GM04504 (cell line): ENCODE measurements at places on chromosomes 7 and 10.

DNA sequence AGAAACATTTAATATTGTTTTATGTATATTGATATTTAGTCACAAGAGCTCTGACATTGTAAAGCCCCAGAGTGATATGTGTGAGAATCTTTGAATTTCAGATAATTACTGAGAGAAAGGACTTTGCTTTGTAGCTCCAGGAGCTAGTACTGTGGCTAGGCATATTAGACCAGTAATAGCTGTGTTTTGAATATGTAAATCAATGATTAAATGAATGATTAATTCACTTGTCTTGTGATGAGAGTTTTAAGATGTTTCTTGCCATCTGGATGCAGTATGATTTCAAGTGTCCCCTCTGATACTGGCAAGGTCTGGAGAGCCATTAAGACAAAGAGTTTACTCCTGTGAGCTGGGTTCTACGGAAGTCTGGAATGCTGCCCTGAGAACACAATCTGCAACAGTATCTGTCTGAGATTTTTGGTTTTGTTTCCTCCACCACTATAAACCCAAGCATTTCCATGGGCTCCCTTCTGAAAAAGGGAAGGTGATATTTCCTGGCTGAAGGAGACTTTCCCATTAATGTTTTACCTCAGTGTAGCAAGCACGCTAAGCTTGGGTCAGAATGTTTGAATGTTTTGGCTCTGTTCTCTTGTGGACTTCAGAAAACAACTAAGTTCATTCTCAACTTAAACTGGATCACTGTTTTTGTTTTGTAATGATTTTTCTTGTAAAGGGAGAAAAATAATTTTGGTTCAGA lies 61.3 kb upstream of the BICC1 start:
- no peak for DNase-seq

- DNase-seq = peak; percentile 74
Measured at GRCh38 chr10:44864637-44865288, 46.4 kb upstream of the TMEM72 start.

- DNase-seq = peak; percentile 96
Measured at GRCh38 chr7:138460176-138460648, at the start of gene TRIM24. Gene TRIM24 (plus strand): TSS chr7:138460259. CDS start chr7:138460549, 290 bp downstream.

DNA sequence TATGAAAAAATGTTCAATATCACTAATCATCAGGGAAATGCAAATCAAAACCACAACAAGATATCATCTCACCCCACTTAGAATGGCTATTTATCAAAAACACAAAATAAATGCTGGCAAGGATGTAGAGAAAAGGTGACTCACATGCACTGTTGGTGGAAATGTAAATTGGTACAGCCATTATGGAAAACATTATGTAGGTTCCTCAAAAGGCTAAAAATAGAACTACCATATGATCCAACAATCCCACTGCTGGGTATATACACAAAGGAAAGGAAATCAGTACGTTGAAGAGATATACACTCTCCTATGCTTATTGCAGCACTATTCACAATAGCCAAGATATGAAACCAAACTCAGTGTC lies 50.2 kb downstream of the CDK1 start:
- DNase-seq = no peak

DNA sequence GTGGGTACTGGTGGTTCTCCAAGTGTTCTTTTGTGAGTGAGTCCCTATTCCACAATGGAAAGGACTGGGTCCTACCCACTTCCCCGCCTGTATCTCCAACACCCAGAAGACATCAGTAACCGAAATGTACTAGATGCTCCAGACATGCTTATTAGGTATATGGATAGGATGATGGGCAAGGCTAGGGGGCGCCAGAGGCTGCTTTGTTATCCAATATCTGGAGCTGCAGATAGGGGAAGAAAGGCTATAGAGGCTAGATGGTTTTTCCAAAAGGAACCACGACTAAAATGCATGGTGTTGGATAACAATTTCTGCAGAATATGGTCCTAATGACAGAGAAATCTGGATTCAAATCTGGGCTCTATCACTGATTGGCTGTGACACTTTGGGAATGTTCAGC lies 56.2 kb upstream of the TM9SF3 start:
- DNase-seq = no peak

DNA sequence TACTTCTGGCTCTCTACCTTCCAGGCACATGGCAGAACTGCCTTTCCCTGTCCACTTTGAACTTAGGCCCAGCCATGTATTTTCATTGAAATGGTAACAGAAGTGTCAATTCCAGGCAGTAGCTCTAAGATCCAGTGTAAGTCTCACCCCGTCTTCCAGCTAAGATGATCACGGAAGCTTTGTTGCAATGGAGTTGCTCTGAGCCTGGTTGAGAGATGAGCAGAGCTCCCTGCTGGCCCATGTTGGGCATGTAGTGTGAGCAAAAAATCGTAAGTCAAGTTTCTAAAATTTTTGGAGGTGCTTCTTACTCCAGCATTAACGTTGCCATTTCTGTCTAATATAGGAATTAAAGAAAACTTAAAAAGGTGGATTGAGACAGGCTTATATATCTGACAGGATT lies 274.4 kb downstream of the IPMK start:
- no peak for DNase-seq

- DNase-seq = no peak
Measured at GRCh38 chr10:88114368-88114767, 250.9 kb downstream of the PTEN start.

GRCh38 chr10:85319826-85320225 lies 991.4 kb downstream of the CCSER2 start:
- DNase-seq = no peak

DNA sequence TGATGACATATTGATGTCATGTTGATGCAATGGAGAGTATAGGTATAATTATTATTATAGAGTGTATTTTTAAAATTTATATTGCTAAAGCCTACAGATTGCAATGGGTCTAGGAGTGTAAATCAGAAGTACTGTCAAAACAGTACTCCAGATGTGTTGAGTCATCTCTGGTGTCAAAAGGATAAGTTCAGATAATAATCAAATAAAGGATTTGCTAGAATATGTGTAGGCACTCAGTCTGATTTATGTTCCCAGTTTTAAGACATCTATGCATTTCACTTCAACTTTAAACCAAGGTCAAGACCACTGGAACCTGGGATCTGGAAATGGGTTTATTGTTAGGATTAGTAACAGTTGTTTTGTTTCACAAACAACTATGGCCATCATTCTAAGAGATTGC lies 342.3 kb upstream of the BMPER start:
- peak; percentile 42 for DNase-seq

GRCh38 chr7:88200789-88201188 lies 19.0 kb downstream of the SRI start:
- DNase-seq = no peak

GRCh38 chr10:113550365-113550764 lies 2.5 kb upstream of the HABP2 start:
- DNase-seq = no peak

GRCh38 chr7:70808876-70809275 lies 323.1 kb upstream of the GALNT17 start:
- DNase-seq = no peak

DNA sequence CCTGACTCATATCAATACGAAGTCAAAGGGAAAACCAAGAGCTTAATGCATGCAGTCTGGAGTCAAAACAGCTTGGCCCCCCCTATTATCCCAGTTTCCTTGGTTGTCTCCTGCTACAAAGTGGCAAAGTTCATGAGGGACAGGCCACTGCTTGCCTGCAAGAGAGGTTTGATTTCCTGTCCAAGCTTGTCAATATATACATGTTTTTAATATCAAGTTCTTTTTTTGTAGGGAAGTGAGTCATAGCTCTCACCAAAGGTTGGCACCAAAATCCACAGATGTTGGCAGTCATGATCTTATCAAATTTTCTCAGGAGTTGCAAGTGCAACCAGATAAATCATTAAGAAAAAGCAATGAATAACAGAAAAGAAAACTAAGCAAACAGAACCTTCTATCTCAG lies 176.8 kb downstream of the COBL start:
- DNase-seq = no peak

DNA sequence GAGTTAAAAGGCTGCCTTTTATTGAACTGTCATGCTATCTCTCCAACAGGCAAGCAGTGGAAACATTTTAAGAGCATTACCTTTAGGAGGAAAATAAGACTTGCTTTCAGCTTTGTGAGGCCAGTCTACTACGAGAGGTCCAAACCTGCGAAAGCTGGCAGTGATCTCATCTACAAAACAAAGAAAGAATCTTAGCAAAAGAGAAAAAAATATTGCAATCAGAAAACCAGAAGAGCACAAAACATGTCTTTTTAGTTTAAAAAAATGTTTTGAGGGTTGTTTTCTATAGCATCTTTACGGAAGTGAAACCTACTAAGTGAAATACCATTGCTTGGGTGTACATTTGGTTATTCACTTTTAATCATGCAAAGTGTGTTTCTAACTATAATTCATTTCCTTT lies 147.9 kb downstream of the CPEB3 start:
- no peak for DNase-seq

GRCh38 chr10:26837139-26837538 lies 23.6 kb downstream of the ABI1 start:
- DNase-seq = no peak

- no peak for DNase-seq
Measured at GRCh38 chr7:55060636-55061022, 41.8 kb downstream of the EGFR start.

- DNase-seq = no peak
Measured at GRCh38 chr7:137335814-137336213, 7.7 kb downstream of the PTN start.

GRCh38 chr7:91288208-91288824 lies 24.1 kb downstream of the FZD1 start:
- DNase-seq = no peak

DNA sequence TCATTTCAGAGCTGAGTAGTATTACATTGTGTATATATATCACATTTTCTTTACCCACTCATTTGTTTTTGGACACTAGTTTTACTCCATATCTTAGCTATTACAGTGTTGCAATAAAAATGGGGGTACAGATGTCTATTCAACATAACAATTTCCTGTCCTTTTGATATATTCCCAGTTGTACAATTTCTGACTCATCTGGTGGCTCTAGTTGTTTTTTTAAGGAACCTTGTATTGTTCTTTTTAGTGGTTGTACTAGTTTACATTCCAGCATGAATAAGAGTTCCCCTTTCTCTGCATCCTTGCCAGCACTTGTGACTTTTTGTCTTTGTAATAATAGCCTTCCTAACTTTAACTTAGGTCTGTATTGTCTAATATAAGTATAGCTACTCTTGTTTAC lies 739.9 kb downstream of the XPNPEP1 start:
- DNase-seq = no peak

DNA sequence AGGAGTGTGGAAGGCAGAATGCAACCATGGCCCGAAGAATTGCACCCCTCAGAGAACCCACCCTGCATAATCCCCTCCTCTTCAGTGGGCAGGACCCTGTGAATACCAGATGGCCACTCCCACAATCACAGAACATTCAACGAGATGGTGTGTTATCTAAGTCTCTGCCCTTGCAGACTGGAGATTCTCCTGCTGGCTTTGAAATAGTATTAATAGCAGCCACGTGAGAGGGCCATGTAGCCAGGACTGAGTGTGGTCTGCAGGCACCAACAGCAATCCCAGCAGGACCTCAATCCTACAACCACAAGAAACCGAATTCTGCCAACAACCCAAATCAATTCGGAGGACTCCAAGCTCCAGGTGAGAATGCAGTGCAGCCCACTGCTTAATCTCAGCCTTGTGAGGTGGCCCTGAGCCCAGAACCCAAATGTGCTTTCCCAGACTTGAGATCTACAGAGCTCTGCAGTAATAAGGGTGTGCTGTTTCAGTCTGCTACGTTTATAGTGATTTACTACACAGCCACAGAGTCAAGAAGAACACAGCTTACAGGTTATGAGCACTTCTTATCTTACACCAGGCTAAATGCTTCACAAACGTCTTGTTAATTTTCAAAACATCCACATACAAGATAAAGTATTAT lies 72.1 kb downstream of the VOPP1 start:
- no peak for DNase-seq

DNA sequence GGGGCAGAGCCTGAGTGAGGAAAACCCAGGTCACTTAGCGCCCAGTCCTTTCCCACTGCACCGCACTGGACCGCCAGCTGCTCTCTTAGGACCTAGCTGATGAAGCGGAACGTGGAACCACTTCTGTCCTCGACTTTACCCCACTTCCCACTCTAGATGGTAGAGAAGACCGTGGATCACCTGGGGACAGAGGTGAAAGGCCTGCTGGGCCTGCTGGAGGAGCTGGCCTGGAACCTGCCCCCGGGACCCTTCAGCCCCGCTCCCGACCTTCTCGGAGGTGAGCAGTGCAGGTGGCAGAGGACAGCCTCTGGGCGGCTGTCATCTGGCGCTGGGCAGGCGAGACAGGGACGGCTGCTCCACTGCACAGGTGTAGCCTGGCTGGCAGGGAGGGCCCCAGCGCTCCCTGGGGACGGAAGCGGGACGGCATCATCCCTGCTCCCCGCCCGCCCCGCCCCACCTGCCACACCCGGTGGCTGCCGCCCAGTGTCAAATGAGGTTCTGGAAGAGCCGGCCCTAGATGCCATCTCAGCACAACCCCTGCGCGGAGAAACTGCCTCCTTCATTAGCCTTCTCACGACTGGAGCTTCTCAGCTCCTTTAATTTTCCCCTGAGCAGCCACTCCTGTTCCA lies 11.7 kb downstream of the PLAC9 start:
- DNase-seq = no peak

DNA sequence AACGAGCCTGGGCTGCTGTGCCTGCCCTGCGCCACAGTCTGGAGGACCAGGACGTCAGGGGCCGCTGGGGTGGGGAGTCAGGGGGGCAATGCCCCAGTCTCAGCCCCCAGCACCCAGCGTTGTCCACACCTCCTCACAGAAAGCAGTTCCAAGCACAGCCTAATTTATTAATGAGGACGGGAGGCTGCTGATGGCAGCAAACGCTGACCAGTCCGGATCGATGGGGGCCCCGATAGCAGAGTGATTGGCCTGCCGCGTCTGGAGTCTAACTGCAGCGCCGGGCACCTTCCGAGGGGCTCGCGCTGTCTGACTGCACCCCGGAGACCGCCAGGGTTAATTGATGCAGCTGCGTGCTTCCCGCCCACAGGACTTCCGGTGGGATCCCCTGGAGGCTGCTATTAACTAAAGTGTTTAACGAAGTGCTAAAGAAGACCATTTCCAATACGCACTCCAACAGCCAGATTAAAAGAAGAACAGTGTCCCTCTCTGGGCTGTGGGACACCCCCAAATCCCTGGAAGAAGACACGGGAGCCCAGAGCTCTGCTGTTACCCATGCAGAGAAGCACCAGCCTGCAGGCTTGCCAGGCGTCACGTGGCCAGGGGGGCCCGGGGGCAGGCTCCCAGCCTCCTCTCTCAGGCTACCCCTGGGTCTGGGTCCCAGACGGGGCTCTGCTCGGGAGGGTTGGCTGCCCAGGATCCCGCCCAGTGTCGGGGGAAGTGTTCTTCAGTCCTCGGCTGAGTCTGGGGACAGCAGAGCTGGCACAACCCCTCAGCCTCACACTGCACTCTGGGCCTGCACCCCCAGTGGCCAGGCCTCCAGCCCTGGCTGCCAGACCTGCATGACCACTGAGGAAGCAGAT lies 63.8 kb downstream of the MICALL2 start:
- no peak for DNase-seq
